HS-5 (cell line): ENCODE measurements at places on chromosomes 2 and 18.
A peak's percentile ranks its signal among the peaks of the same experiment; 100 is the strongest.

GRCh38 chr2:33000986-33001385 is 54.2 kb downstream of the LTBP1 start:
- DNase-seq, result peak; percentile 24

GRCh38 chr2:28828382-28828781 is 17.7 kb downstream of the SPDYA start:
- no peak for DNase-seq

GRCh38 chr2:43125090-43125998 is 101.1 kb downstream of the ZFP36L2 start:
- DNase-seq, result no peak

DNA sequence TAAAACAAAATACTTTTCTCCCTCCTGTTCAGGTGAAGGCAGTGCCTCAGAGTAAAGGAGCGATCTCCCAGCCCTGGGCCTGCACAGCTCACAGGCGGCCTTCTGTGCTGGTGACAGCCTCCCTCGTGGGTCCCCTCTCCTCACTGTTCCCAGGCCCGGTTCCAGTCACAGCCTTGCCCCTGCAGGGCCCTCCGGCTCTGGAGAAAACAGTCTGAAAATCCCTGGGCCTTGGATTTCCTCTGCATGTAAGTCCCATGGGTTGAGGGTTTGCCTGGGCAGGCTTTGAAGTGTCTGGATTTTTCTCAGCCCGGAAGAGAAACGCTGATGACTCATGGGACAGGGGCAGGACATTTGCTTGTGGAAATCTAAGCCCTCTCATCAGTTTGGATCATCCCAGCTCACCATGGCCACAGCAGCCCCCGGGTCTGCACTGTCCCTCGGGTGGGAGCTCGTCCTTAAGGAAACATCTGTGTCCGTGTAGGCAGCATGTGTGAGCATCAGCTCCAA is 186.1 kb upstream of the RAB12 start:
- DNase-seq, result no peak

- no peak for DNase-seq
Measured at GRCh38 chr2:202121532-202122162, 48.6 kb downstream of the KIAA2012 start.

GRCh38 chr2:80854831-80855230 is 550.3 kb upstream of the LRRTM1 start:
- DNase-seq, result no peak

DNA sequence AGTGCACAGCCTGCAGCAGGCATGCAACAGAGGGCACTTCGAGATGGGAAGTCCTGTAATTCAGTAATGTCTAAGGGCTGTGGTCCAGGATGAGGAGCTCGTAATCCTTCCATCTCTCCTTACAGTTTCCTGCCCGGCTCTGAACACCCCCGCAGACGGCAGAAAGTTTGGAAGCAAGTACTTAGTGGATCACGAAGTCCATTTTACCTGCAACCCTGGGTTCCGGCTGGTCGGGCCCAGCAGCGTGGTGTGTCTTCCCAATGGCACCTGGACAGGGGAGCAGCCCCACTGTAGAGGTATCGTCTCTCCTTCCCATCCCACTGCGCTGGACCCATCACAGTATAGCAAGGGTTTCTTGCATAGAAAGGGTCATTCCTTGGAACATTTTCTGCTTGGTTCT is 26.7 kb downstream of the FBLN7 start:
- no peak for DNase-seq

DNA sequence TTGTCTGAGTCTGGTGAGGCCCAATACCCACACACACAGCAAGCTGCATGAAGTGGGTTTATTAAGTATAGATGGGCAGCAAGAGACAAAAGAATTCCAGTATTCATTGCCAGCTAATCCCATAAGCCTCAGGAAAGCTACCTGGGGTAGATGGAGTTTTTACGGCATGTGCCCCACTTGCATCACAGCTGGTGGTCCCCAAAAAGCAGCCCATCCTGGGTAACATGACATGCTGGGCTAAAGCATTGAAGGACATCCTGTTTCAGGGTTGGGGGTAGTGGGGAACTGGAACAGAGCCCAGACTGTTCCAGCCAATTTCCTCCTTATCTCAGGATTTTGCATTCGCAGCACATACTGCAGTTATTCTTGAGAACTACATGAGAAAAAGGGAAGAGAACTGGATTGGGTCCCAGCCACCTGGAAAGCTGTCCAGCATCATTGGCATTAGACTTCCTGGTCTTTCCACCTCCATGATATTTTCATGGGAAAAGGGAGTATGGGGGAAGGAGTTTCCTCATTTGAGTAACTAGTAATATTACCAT is 240.1 kb upstream of the MMADHC start:
- DNase-seq, result no peak

GRCh38 chr2:190215620-190216019 is 104.0 kb downstream of the HIBCH start:
- no peak for DNase-seq

- no peak for DNase-seq
Measured at GRCh38 chr18:10030816-10031541, 117.2 kb downstream of the VAPA start.

DNA sequence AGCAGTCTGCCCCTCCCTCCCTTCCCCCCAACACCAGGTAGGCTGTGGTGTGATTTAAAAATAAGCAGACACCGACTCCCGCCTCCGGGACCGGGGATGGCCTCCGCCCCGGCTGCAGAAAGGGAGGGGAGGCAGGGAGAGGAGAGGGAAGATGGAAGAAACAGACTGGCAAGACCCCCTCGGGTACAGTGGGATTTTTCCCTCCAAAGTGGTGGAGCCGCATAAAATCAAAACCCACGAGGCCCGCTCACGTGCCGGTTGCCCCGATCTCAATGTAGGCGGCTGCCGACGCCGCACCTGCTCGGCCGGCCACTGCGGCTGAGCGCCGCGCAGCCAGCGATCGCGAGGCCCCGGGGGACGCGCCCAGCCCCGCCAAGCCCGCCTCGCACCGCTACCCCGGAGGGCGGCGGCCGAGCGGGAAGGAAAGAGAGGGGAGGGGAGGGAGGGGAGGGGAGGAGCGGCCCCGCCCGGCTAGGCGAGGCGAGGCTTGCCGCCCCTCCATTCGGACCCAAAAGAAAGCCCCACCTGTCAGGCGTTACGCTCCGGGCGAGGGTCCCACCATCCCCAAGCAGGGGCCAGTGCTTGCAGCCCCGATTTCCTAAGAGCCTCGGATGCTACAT is 811 bp downstream of the ADD2 start:
- no peak for DNase-seq

DNA sequence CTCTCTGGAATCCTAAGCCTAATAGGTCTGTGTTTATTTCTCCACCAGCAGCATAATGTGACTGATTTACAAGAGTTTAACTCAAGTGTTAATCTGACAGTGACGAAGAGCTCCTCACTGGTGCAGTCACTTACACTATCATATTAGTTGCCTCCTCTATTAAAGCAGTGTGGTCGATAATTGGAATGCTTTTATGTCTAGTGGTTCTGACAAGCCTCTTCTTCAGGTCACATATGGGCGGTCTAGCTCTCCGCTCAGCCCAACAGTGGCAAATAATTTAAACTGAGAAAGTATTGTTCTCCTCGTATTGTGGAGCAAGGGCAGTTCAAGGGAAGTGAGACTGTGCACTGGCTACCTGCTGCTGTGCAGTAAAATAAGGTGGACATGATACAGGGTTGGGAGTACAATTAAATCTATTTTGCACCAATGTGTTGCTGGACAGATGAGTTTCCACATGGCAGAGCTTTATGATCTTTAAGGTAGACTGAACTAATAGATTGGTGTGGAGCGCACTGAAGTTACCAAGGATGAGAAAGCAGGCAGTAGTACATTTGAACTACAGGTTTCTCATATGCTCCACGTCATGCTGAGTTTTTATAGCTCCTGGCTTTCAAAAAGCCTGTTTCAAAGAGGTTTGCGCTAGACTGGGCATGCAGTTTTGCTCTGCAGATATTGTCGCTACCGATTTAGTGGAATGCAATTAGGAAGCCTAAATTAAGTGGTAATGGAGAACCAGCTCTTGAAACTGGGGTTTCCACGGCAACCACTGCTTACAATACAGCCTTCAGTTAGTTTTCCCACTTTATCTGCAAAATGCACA is 151.7 kb upstream of the POU3F3 start:
- no peak for DNase-seq

GRCh38 chr2:9139491-9140443 is 66.8 kb upstream of the ASAP2 start:
- no peak for DNase-seq

- DNase-seq, result no peak
Measured at GRCh38 chr2:44330801-44331200, 30.5 kb downstream of the PREPL start.

- peak; percentile 49 for DNase-seq
Measured at GRCh38 chr2:235493775-235494715, at the start of gene AGAP1. Gene AGAP1, plus strand, starts transcription at chr2:235494043.

GRCh38 chr2:133426791-133427190 is 141.5 kb downstream of the NCKAP5 start:
- no peak for DNase-seq

GRCh38 chr2:31243053-31243452 is 9.1 kb downstream of the EHD3 start:
- no peak for DNase-seq

- no peak for DNase-seq
Measured at GRCh38 chr2:160085662-160086061, 23.2 kb upstream of the PLA2R1 start.

- DNase-seq, result no peak
Measured at GRCh38 chr2:238582159-238582558, 155.4 kb downstream of the ASB1 start.

- peak; percentile 95 for DNase-seq
Measured at GRCh38 chr2:27977731-27978312, 87.3 kb downstream of the BABAM2 start.

DNA sequence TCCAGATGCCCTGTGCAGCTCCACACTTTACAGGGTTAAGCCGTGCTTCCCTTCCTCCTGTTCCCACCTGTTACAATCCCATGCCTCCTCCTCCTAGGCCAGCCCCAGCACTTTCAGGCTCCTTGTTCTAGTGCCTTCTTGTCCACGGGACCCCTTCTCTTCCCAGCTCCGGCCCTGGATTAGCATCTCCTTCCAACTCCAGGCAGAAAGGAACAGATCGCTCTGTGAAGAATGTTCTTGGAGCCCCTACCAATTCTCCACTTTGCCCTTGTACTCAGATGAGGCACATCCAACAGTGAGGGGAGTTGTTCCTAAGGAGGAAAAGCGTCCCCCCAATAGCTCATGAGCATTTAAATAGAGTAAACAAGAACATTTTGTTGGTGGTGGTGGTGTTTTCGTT is 72.7 kb downstream of the CABLES1 start:
- DNase-seq, result no peak

GRCh38 chr2:241267249-241268067 is 48.0 kb downstream of the HDLBP start:
- no peak for DNase-seq
